SJCRH30 (cell line): ENCODE measurements at places on chromosomes 11 and 22.
A peak's percentile ranks its signal among the peaks of the same experiment; 100 is the strongest.

DNA sequence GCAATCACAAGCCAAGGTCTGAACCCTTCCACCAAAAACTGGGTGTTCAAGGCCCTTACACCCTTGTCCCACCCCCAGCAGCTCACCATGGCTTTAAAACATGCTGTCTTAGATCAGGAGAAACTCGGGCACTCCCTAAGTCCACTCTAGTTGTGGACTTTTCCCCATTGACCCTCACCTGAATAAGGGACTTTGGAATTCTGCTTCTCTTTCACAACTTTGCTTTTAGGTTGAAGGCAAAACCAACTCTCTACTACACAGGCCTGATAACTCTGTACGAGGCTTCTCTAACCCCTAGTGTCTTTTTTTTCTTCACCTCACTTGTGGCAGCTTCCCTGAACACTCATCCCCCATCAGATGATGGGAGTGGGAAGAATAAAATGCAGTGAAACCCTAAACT lies 15.0 kb downstream of the HTR3A start:
- no peak for DNase-seq

DNA sequence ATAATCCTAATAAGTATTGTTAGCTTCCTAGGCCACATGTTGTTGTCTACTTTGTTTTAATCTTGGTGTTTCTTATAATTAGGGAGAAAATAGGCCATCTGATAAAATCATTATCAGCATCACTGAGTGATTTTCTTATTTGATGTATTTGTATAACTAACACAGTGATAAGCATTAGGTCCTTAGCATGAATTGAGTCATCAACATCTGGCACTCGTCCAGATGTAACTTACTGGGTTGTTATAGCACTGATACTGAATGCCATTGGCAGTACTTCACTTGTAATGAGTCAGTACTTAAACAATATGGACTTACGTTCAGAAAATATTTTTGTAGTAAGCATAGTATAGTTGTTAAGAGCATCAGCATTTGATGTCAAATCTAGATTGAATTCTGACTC lies 16.2 kb downstream of the API5 start:
- peak; percentile 22 for DNase-seq

- no peak for DNase-seq
These were observed 77.3 kb downstream of the PHF21B start for GRCh38 chr22:44932493-44932892.

DNA sequence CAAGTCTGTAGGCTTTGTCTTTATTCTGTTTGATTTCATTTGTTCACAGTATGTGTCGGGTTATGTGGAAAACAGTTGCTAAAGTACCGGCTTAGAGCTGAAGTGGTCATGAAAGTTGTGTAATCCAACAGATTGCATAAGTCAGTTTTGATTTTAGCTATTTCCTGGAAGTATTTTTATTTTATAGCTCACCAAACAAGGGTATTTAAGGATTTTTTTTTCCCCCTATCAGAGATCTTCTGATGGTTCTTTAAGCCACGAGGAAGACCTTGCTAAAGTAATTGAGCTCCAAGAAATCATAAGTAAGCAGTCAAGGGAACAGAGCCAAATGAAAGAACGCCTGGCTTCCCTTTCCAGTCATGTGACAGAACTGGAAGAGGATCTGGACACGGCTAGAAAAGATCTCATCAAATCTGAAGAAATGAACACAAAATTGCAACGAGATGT lies 55.9 kb downstream of the PPFIA1 start:
- no peak for DNase-seq

- DNase-seq = no peak
These were observed 67.9 kb upstream of the PITPNB start for GRCh38 chr22:27986937-27987336.

GRCh38 chr22:17396516-17396915 lies 27.3 kb downstream of the CECR2 start:
- no peak for DNase-seq

DNA sequence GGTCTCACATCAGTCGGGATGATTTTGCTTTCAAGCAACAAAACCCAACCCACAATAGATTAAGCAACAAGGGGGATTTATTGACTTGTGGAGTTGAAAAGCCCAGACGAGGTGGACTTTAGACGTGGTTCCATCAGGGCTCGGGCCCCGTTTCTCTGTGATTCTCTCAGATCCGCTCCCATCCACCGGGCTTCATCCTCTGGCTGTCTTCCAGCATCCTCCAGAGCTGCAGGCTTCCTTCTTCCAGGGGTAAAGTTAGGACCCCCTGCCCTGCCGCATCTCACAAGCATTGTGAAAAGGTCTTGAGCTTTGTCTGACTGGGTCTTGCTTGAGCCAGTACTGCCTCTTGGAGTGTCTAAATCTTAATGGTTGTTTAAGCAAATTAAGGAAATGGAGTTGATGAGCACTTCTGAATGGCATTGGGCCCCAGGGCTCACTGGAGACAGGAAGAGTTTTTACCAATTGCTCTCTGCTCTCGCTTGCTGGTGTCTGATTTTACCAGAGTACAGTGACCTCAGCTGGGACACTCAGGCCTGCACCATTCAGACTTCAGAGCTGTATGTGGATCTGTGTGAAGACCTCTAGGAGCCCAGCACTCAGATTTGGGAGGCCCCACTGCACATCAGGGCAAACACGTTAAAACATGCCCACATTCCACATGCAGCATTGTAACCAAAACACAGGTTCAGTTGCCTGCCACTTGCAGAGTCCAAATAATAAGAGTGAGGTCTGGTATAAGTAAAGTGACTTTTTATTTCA lies 13.5 kb upstream of the FTH1 start:
- no peak for DNase-seq

- DNase-seq = no peak
These were observed 12.5 kb upstream of the C1QTNF4 start for GRCh38 chr11:47606731-47607130.

DNA sequence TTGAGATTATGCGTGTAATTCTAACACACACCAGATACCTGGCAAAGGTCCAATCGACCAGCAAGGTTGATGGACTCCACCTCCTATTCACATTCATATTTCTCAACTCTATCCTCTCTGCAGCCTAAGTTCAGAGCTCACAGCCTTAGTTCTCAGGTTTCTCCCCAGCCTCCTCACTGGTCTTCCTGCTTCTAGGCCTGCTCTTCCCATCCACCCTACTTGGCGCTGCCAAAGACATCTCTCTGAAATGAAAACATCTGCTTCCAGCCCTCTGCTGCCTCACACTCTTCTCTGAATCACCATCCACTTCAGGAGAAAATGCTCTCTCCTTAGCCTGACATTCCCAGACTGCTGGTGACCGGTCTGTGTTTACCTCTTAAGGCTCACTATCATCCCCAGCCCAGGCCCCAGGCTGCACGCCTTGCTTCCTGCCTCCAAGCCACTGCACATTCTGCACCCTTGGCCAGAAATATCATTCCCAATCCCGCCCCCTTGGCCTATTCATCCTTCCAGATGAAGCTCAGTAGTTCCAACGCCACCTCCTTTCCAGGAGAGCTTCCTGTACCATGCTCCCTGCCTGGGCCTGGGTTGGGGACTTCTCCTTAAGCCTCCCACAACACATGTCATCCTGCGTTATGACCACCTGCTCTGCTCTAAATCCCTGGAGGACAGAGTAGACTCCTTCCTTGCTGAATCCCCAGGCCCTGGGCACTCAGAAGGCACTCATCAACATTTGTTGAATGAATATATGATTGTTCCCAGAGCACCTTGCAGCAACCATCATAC lies 3.5 kb downstream of the ARRB1 start:
- peak; percentile 87 for DNase-seq

DNA sequence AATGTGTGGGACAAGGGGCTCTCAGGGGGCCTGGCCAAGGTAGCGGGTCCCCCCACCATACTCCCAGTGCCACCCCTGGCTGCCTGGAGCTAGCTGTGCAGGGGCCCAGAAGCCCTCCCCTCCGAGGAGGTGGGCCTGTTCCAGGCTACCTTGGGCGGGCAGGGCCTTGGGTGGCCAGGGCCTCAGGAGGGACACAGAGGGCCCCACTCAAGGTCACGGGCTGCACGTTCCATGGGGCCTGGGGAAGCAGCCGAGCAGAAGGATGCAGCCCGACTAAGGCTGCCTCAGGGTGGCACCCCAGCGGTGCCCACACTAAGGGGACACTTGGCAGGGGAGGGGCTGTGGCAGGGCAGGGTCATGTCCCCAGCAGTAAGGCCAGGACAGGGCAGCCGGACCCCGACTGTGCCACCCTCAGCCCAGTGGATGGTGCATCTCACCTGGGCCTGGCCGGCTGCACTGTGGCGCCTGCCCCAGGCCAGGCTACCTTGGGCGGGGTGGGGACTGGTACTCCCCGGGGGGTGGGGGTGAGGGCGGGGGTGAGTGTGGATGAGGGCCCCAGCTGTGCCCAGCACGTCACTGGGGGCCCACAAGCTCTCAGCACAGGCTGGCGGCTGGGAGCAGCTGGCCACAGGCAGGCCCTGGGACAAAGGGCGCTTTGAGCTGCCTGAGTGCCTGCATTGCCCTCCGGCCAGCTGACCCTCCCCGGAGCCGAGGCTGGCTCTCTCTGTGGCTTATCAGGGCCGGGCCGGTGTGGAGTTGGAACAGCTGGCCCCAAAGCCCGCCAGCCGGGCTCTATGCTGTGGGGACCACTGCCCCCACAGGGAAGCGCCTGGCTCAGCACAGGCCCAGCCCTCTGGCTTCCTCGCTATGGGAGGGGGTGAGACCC lies 117.1 kb downstream of the KCNQ1 start:
- DNase-seq = peak; percentile 96

DNA sequence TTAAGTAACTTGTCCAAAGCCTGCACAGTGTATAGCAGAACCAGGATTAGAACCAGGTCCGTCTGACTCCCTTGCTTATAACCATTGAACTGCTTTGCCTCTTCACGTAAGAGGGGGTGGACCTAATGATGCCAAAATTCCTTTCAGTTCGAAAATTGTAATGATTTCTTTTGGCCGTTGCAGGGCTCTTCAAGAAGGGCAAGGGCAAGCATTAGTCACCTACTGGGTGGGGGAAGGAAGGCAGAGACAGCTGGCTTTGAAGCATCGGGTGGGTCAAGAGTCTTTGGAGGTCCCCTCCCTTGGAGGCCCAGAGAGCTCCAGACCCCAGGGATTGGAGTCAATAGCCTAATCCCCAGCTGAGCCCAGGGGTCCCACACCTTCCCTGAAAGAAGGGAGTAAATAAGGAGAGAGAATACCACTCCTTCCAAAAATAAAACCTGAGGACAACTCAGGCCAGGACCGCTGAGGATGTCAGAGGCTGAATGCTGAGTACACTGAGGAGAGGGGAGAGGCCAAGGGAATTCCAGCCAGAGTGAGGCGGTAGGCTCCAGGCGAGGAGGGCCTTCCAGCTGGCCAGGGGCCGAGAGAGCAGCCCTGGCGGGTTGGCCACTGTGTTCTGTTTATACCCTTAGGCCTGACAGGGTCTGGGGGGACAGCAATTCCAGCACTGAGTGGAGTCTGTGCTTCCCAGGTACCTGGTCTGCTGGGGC lies 14.1 kb downstream of the CREB3L1 start:
- no peak for DNase-seq
